Activated CD4-positive, alpha-beta memory T cell treated with anti-CD3 and anti-CD28 coated beads, Interleukin-2, amount 10 ng/mL, durations not matched to agents 7 days and 5 days (primary cell): ENCODE measurements at places on chromosomes 5 and 9.

GRCh38 chr5:40365342-40366330, 314.1 kb upstream of the PTGER4 start:
- no peak for DNase-seq

- DNase-seq, result no peak
Measured at GRCh38 chr5:5658226-5658625, 235.7 kb downstream of the ICE1 start.

DNA sequence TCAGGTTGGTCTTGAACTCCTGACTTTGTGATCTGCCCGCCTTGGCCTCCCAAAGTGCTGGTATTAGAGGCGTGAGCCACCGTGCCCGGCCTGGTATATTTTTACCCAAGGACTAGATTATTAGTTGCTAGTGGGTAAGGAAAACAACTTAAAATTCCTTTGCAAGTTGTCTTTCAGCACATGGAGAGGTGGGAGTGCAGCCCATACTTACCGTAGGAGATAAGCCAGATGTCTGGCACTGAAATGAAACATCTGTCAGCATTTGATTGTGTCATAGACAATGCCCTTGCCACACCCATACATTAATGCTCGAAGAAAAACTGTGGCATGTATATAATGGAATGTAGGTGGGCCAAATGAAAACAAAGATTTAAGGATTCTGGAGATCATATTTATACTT, 36.6 kb upstream of the ANKH start:
- no peak for DNase-seq

GRCh38 chr5:50975840-50976239, 309.4 kb downstream of the PARP8 start:
- no peak for DNase-seq

DNA sequence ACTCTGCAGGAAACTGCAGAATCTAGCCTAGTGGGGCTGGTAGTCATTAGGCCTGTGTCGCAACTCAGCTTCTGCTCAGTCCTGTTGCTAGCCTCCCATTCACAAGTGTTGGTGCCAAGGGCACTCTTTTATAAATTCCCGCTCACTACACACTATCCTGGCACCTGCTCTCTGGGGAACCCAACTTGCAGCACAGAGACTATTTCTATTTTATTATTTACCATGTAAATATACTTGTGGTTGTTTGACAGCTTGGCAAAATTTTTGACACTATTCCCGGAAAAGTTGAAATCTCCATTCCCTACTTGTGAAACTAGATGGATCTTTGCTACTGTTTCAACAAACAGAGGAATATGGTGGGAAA, 20.4 kb upstream of the SMC2 start:
- DNase-seq, result no peak

GRCh38 chr5:96572864-96573512, 89.2 kb upstream of the CAST start:
- DNase-seq, result no peak
